ENCODE measurements at places on chromosomes 11 and 22.
A peak's percentile ranks its signal among the peaks of the same experiment; 100 is the strongest.

DNA sequence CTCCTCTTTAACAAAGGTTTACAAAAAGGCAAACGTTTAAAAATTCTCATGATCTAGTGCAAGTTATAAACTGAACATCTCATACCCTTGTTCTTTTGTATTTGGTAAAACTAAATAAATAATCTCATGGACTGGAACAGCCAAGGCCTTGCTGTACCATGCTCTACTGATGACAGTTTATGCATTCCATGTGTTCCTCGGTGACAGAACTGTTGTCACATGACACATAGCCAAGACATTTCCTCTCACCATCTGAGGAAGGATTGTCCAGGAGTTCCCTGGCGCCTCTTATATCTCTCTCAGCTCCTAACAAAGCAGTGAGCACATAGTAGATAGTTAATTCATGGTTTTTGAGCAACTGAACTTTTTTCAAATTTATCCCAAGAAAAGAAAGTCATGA lies 12.6 kb downstream of the CCDC83 start:
- DNase-seq, result no peak

DNA sequence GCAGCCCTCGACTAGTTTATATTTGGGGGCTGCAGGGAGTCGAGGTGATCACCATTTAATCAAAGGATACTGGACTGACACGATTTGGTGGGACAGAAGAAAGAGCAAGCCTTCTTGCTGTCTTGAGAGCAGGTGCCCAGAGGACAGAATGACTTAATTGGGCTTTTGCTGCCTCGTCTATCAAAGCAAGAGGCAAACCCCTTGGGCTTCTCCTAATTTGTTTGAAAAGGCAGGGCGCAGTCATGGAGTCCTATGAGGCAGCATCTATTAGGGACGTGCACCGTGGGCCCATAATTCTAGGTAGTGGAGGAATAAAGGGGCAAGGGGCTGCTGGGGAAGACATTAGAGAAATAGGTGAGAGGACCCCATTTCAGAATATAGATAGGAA lies 1411.3 kb downstream of the TBC1D22A start:
- no peak for DNase-seq

GRCh38 chr22:43945632-43946383 lies 9.4 kb upstream of the SAMM50 start:
- peak; percentile 63 for DNase-seq

DNA sequence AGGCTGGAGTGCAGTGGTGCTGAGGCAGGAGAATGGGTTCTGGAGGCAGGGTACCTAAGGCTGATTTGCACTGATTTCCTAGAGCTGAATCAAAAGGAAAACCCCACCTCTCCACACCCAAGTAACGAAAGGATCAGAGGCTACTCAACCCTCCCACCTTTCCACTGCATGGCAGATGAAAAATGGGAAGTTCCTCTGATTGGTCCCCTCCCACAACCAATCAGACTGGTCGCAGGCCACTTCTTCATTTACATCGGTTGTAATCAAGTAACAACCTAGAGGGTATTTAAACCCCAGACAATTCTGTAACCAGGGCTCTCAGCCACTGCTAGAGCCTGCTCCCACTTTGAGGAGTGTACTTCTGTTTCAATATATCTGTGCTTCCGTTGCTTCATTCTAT lies 18.6 kb upstream of the PARVB start:
- DNase-seq, result no peak

DNA sequence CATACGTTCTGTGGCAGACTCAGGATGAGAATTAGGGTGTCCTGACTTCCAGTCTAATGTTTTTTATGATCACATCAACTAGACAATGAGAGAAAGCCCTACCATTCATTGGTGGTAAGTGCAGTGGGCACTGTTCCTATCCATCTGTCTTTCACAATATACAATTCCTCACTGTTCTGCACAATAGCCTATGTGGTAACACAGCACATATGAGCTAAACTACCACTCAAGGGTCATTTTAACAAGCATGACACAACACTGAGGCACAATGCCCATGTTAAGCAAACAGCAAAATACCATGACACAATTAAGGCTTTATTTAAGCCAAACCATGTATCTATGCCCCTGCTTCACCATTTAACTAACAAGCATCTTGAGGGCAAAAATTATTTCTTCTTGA lies 52.3 kb downstream of the SIK3 start:
- no peak for DNase-seq

All from activated T-cell treated with anti-CD3 and anti-CD28 coated beads for 48 hours (primary cell).